ENCODE measurements at places on chromosomes 3 and 15.

GRCh38 chr3:170660139-170660538 is 74.3 kb upstream of the SLC7A14 start:
- DNase-seq, result no peak

DNA sequence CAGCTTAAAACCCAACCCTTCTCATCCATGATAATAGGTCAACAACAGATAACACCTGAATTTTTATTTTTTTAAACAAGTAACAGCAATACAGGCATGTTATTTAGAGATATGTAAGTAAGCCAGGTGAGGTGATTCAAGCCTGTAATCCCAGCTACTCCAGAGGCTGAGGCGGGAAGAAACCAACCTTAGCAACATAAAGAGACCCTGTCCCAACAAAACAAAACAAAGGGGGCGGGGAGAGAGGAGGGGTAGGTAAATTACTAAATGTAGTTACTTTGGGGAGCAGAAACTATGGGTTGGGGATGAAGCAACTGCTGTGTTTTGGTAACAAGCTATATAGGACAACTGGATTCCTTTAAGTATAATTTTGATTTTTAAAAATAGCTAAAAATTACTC is 47.0 kb downstream of the GNB4 start:
- DNase-seq, result no peak

DNA sequence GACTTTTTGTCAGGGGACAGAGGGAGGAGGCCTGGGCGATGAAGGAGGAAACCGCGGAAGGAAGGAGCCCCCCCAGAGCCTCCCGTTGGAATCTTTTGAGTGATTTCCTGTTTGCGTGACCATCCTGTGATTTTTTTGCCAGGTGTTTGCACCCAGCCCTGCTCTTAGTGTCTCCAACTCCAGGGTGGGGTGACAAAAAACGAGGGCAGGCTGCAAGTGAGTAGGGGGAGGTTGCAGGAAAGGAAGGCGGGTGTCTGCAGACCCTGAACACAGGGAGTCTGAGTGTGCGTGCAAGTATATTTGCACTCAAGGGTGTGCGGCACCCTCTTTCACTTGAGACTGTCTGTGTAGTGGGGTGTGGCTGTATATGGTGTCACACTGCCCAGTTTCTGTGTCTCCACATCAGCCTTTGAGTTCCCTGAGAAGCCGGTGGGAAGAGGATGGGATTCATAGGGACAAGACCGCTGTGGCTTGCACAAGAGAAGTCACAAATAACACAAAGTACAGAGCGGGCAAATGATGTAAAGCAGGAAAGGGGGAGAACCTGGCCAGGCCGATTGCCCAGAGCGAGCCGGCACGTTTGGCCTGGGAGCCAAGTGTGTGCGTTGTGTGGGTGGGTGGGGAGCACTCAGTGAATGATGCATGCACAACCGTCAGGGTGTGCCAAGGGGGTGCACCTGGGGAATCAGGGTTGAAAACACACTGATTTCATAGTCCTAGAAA is 6.6 kb downstream of the ISLR2 start:
- DNase-seq, result peak; percentile 41

DNA sequence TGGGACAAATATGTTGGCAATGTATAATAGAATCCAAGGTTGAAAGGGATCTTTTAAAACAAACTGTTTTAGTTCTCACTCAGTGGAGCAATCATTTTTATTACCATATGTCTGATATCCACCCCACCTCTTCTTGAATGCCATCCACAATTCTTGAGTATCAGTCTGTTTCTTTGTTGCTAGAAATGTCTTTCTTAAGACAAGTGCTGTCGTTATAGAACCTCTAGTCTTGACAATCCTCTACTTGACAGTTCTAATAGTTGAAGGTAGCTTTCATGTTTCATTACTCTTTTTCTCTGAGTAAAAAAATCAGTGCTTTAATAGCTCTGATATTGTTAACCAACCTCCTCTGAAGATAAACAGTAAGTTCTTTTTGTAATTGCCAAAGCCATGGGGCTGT is 737.9 kb downstream of the MECOM start:
- no peak for DNase-seq

DNA sequence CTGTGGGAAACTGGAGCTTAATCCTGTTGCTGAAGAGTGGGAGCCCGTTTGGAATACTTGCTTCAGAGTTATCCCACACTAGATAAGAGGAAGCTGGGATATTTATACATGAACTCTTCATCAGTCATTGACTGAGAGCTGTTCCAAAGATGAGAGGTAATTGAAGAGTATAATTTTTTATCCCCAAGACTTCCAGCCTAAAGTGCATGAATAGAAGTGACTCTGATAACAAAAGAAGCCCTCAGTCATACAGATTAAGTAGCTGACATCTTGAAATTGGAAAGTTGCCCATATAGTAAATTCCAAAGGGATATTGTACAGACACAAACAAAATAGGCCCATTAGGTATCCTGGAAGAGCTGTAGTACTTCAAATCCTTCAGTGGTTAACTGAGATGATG is 268.0 kb downstream of the EPHA3 start:
- DNase-seq, result no peak

GRCh38 chr3:117103675-117104074 is 394.1 kb downstream of the TUSC7 start:
- no peak for DNase-seq

GRCh38 chr3:52237657-52238172 is 1.2 kb downstream of the TWF2 start:
- no peak for DNase-seq

- DNase-seq, result no peak
Measured at GRCh38 chr3:137852391-137852830, 88.3 kb downstream of the SOX14 start.

DNA sequence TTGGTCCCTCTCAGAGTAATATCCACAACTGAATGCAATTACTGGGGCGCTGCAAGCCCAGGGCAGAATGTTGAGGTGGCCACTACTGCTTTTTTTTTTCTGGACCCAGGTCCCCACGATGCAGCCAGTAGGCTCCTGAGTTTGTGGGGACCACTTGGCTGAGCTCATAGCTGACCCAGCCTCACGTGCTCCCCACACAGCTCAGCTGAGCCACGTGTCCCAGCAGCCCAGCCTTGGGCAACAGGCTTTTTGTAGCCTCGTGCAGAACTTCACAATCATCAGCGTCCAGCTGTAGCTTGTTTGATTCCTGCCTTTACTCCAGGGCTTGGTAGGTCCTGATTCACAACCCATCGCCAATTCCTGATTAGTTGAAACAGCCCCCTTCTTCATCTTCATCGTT is 117.3 kb downstream of the ETFA start:
- DNase-seq, result no peak

DNA sequence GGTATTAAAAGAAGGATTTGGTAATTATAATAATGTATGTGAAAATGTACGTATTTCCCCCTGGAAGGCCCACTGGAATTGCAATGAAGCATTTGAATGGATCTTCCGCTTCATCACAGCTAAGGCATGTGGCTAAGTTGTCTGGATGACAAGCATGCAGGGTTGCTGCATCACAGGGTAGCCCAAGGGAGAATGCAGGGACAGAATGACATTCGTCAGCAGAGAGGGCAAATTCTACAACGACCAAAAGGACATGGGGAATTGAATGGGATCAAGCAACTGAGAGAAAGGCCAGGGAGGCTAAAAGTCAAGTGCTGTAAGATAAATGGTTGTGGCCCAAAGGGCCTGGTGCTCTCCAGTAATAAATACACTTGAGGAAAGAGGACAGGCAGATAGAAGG is 95.4 kb downstream of the ISL2 start:
- no peak for DNase-seq

GRCh38 chr15:42077689-42078088 is 16.7 kb downstream of the PLA2G4D start:
- no peak for DNase-seq

DNA sequence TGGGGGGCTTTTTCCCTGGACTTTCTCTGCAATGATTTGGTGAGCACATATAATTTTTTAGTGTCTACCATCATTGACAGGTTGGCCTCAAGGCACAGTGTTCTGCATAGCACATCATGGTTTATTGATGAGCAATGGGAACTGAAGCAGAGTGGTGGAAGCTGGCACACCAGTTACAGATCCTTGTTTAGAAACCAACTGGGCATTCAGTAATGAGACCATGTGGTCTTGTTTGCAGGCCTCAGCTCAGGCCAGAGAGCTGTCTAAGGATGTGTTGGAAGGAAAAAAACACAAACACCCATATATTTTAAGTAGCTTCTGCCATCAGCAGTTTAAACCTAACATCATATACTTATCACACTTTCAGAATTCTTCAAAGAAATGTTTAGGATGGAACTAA is 610.6 kb downstream of the ROBO1 start:
- DNase-seq, result no peak

- no peak for DNase-seq
Measured at GRCh38 chr3:15794842-15795650, 2.7 kb downstream of the ANKRD28 start.

- DNase-seq, result no peak
Measured at GRCh38 chr3:124627501-124627908, 102.7 kb upstream of the UMPS start.

DNA sequence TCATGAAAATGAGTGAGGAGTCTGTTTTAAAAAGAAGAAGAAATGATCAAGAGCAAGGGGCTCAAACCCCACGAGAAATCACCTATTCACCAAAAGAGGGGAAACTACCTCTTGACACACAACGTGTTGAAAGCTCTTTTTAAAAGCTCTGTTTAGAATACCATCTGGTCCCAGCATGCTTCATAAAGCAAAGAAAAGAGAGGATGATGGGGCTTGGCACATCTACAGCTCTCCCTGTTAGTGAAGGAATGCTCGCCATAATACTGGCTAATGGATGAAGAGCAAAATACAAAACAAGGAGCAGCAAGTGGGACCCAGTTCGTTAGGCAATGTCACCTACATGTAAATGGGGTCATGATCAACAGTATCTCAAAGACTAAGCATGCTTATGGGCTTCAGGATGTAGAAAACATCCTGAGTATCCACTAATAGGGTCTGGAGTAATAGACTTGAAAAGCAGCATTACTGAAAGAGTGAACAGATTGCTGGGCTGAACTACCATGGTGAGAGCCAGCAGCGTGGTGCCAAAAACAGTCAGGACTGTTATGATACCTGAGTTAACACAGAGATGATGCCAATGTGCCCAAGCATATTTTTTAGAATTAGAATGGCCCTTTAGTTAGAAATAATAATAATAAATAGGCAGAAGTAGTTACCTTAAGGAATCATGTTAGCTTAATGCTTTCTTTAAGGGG is 159.7 kb upstream of the POU1F1 start:
- DNase-seq, result no peak

DNA sequence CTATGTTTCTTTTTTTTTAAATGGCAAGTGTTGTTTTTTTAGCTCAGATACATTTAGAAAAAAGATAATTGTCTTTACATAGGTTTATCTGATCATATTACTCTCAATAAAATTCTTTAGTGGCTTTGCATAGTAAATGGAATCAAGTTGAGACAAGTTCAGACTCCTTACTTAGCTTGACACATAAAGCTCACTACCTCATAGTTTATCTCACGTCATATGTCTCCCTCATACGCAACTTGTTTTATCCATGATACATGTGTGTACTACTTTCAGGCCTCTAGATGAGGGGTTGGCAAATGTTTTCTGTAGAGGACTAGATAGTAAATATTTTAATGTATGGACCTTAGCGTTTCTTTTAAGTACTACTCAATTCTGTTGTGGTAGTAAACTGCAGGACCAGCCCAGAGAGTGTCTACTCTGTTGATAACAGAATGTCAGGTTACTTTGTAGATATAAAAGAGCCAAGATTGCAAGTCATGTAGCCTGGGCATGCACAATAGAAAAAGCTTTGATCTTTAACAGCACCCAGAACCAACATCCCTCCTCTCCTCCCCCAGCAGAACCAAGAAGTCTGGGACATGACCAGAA is 28.2 kb upstream of the MGA start:
- DNase-seq, result no peak

DNA sequence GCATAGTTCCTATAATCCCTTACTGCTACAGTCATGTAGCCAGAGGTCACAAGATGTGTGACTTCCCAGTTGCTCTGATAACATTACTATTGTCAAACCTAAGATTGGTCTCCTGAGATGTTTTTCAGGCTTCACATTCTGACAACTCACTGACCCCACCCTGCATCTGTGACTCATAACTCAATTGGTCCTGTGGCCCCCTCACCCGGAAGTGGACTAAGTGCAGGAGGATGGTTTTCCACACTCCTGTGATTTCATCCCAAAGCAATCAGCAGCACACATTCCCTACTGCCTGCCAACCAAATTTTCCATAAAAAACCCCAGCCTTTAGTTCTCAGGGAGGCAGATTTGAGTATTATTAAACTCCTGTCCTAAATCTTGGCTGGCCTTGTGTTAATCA is 564.9 kb upstream of the ZNF385D start:
- no peak for DNase-seq

All from skin of body (tissue), 3 donors.